ENCODE measurements at places on chromosomes 5 and 9.

DNA sequence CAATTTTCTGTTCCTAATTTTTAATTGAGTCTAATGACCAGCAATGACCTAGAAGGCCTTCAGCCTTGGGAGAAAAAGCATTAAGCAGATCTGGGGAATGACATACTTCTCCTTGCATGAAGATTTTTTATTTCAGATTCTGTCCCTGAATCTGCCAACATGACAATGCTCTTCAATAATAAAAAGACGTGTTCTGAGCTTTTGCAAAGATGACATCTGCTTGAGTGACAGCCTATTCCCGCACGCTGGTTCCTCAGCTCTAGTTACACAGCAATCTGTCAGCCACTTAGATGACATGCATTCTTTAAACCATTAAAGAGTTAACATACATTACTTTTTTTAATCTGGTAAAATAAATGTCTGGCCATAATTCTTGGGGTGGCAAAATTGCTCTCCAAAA lies 129.3 kb upstream of the CDH6 start:
- DNase-seq = no peak

DNA sequence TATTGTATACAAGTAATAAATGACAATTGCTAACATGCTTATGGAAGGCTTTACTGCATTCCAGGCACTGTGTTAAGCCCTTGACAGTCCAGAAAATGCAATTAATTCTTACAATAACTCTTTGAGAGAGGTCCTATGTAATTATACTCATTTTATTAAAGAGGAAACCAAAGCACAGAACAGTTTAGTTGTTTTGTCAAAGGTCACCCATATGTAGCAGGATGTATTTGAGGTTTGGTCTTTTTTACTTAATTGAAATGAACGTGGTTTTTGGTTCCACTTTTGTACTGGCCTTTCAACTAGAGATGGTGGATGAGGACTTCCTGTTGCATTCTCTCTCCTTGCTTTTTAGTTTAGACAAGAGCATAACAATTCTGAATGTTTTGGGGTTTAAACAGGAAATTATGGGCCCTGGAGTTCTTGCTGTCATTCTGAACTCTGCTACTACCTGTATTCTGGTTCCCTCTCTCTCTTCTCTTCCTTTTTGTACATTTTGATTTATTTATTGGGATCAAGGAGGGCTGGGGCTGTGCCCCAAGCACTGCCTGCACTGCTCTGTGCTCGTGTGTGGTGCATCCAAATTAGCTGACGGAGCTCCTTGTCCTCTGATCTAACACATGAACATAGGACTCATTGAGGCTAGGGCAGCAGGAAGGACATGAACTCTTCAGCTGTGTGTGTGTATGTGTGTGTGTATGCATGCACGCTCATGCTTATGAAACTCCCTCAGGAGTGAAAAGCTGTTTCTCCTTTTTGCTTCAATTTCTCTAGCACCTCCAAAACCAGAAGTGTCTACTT lies 47.4 kb downstream of the SLC28A3 start:
- DNase-seq = no peak

DNA sequence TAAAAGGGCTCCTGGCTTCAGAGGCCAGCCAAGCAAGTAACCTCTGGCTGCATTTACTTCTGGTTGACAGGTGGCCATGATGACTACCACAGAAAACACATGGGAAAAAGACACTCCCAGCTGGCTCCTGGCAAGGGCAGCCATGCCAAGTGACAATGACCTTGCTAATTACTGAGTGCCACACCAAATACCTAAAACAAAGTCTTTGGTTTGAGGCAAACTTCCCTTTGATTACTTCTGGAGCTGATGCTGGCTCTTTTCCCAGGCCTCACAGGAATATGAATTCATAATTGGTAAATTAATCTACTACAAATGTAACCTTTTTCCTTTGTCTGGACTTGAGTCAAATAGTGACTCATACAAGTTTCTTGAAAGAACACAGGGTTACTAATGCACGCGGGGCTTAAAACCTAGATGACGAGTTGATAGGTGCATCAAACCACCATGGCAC lies 61.0 kb downstream of the LPAR1 start:
- no peak for DNase-seq

- DNase-seq = no peak
These were observed 1.3 kb downstream of the TERT start for GRCh38 chr5:1293416-1294205.

GRCh38 chr5:134438721-134439123 lies 27.0 kb upstream of the CDKN2AIPNL start:
- DNase-seq = no peak
